ENCODE measurements at places on chromosomes 6 and 20.
A peak's percentile ranks its signal among the peaks of the same experiment; 100 is the strongest.

- no peak for DNase-seq
These were observed 190.7 kb downstream of the SAMD5 start for GRCh38 chr6:147699140-147699539.

DNA sequence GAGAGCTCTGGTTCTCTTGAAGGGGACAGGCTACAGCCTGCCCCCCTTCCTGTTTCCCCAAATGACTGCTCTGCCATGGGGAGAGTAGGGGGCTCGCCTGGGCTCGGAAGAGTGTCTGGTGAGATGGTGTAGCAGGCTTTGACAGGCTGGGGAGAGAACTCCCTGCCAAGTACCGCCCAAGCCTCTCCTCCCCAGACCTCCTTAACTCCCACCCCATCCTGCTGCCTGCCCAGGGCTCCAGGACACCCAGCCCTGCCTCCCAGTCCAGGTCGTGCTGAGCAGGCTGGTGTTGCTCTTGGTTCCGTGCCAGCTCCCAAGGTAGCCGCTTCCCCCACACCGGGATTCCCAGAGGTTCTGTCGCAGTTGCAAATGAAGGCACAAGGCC is 9.8 kb downstream of the VEGFA start:
- no peak for DNase-seq

DNA sequence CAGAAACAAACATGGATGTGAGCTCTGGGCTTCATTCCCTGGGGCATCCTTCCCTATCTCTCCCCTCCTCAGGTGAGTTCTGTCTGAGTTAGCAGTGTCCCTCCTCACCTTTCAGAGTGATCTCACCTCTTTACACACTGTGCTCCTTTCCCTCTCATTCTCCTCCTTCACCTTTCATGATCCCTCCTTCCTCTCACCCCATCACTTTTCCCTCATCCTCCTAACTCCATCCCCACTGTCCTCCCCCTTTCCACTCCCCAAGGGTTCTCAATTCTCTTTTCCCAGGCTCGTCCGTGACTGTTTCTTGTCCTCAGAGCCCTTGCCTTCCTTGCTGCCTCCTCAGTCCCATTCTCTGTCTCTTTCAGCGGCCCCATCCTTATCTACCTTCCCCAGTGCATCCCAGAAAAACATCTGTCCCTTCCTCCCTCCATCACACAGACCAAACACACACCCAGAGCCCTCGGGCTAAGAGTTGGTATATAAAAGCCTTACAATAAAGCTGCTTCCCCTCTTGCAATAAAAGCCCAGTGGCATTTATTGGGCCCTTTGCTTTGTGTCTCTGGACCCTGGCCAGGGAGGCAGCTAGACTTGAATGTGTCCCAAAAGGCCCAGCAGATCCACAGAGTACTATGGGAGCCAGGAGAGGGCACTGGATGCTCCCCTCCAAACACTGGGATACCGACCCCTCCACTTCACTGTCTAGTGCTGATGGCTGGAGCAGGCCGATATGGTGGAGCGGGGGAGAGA is 1.9 kb downstream of the RNF39 start:
- no peak for DNase-seq

DNA sequence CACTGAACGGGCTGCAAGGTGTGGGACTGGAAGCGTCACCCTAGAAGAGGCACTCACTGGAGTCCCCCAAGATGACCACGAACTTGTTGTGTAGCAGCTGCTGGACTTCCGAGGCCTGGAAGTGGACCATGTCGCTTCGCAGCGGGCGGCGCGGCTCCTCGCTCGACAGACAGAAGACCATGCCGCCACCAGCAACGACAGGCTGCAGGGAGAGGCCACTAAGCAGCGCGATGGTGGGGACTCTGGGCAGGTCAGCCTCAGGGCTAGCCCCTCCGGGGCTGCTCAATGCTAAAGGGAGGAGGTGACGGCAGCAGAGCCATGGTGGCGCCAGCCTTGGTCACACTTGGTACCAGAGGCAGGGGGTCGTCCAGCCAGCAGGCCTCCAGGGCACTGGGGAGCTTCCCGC is 720 bp downstream of the PCED1A start:
- no peak for DNase-seq

- DNase-seq = peak; percentile 79
These were observed 41.9 kb downstream of the EDN3 start for GRCh38 chr20:59342023-59342957.

GRCh38 chr6:3013486-3013885 is 13.8 kb downstream of the NQO2 start:
- DNase-seq = no peak

DNA sequence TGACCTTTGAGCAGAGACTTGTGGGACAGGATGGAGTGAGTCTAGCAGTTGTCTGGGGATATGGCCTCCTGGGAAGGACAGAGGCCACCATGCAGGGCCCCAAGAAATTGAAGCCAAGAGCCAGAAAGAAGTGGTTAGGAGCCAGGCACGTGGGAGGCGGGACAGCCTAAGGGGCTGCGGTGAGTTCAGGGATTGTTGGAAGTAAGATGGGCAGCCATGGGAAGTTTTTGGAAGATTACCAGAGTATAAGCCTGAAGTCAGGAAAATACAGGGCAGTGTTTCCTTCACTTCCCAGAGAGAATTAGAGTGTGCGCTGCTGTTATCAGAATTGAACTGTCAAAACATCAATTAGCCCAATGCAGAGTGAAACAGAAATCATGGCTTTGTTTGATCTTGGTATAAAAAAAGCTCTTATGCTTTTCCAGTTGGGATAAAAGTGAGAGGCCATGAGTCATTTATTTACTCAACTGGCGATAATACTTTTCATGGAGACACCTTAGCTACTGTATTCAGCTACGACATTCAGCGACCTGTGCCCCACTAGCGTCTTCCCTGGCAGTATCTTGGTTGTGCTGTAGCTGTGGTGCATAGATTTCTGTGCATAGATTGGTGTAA is 66.9 kb downstream of the PHACTR2 start:
- peak; percentile 54 for DNase-seq

- DNase-seq = no peak
These were observed 261.2 kb downstream of the PTPRK start for GRCh38 chr6:128259029-128259724.

DNA sequence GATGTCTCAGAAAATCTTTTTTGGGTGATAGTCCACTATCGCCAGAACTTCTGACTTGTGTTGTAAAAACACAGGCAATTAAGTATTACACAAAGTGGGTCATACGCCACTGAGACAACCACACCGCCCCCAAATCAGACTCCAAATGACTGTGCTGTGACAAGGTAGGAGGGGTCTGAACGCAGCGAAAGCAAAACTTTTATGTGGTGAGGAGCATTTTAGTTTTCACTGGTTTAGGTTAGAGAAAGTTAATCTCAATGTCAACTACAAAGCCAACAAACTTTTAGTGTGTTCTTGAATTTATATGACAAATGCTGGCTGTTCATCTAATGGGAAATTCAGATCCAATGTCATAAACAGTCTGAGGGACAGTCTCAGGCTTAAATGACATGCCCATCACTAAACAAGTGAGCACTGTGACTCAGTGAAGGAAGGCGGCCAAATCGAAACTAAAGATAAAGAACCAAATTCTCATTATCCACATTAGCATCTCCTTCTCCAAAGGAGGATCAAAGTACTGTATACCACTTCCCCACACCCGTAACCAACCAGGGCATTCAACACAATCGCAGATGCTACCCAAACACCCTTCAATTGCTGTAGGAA is 186.7 kb downstream of the GJA10 start:
- no peak for DNase-seq

DNA sequence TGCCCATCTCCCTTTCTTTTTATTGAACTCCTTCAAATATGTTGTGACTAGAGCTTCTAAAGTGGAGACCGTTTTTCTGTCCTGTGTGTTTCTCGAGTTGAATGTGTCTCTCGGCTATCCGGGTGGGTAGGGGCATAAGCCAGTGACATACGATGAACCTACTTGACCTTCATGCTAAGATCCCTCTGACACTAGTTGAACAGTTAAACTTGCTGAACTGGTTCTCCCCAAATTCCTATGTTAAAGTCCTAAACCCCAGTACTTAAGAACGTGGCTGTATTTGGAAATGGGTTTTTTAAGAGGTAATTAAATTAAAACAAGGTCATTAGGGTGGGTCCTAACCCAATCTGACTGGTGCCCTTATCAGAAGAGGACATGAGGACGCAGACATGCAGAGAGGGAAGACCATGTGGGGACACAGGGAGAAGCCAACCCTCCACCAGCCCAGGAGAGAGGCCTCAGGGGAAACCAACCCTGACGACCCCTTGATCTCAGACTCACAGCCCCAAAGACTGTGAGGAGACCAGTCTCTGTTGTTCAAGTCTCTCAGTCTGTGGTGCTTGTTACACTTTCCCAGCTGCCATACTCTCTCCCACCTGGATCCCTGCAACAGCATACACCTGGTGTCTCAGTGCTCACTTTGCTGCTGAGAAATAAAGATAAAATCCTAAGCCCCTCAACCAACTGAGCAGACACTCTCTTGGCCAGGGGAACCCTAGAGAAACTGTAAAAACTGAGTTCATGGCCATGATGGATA is 208.4 kb downstream of the MYLK4 start:
- DNase-seq = no peak

DNA sequence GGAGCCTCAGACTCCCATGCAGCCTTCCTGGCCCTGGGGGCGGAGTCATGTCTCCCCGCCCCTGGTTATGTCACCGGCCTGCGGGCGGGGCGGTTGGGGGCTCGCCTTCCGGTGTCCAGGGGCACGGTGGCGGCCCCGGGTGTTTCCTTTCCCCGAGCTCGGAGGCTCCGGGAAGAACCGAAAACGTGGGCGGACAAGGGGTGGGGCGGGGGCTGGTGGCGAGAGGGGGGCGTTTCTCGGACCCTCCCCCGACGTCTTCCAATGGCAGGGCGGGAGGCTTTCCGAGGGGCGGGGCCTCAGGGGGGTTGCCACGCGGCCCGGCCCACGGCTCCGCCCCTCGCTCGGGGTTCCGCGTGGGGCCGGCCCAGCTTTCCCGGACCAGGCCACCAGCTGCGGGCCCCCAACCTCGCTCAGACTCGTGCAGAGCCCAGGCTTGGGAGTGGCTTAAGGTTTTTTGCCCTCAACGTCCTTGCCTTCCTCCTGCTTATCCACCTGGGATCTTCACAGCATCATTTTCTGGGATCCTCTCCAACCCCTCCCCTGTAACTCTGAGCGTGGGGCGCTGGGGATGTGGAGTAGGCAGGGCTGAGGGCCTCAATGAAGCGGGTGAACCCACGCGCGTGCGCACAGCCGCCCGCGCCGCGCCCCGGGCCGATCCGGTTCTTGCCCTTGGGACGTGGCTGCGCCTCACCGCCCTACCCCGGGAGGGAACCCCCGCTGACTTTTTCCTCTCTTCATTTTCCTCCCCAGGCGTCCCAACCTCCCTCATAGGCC is 2.1 kb upstream of the NRN1 start:
- DNase-seq = peak; percentile 92

DNA sequence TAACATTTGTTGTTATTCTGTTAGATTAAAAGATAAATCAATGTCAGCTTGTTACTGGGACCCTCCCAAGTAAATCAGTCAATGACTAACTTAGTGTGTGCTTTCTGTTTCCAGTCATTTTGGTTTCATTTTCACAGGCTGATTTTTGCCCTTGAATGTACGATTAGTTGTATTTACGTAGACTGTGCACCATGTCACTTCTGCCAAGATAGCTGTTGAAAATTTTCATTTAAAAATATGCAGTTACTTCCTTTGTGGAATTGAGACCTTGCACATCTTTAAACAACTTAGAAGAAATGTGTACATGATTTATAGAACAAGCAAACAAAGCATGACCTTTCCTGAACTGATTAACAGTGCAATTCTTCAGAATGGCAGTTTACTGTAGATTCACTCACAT is 944.8 kb upstream of the CITED2 start:
- DNase-seq = peak; percentile 57

DNA sequence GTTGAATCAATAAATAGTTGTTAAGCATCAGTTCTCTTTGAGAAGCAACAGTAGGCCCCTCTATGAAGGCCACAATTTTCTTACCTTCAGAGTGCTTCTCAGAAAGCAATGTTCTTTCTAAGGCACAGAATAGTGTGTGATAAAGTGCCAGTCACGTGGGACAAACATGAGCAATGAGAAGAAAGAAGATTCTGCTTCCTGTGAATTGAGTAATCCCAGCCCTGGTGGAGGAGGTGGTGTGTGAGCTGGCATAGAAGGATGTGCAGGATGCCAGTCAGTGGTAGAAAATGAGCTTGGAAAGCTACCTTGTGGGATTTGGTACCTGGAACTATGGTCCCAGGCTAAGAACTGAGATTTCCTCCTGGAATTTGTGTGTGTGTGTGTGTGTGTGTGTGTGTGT is 21.7 kb downstream of the KIZ start:
- DNase-seq = no peak

DNA sequence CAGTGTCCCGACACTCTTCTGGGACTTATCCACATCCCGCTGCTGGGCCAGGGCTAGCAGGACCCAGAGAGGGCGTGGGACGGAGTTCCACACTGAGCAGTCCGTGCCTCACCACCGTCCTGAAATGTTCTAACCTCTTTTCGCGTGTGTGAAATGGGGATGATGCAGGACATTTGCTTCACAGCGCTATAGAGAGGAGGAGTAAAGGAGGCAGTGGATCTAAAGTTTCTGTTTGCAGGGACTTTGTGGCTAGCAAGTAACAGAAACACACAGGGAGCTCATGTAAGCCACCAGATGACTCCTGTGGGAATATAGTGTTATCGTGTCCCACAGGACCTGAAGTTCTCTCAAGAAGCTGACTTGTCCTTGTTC is 634 bp downstream of the ITPA start:
- DNase-seq = no peak
